ENCODE measurements at places on chromosomes 11 and 22.

DNA sequence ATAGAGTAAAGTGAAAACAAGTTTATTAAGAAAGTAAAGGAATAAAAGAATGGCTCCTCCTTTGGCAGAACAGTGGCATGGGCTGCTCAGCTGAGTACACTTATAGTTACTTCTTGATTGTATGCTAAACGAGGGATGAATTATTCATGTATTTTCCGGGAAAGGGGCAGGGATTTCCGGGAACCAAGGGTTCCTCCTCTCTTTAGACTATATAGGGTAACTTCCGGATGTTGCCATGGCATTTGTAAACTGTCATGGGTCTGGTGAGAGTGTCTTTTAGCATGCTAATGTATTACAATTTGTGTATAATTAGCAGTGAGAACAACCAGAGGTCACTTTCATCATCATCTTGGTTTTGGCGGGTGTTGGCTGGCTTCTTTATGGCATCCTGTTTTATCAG, 23.5 kb upstream of the SPTY2D1 start:
- DNase-seq, result no peak

- DNase-seq, result no peak
Observed at GRCh38 chr11:123903932-123904331, 2.0 kb downstream of the OR8D4 start.

- DNase-seq, result no peak
Observed at GRCh38 chr11:93340223-93340622, 9.7 kb downstream of the DEUP1 start.

DNA sequence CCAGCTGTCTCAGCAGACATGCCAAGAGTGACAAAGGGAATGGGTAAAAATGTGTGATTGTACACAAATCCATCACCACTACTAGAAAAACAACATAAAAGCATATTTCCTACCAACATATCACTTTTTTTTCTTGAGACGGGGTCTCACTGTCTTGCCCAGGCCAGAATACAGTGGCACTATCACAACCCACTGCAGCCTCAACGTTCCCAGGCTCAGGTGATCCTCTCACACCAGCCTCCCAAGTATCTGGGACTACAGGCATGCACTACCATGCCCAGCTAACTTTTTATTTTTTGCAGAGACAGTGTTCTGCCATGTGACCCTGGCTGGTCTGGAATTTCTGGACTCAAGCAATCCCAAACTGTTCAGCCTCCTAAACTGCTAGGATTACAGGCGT, 5.2 kb downstream of the MTMR2 start:
- no peak for DNase-seq

Measured in activated naive CD4-positive, alpha-beta T cell treated with Interleukin-2 at 50 U/mL for 16 hours (primary cell).